ENCODE measurements at places on chromosomes 3 and 15.

DNA sequence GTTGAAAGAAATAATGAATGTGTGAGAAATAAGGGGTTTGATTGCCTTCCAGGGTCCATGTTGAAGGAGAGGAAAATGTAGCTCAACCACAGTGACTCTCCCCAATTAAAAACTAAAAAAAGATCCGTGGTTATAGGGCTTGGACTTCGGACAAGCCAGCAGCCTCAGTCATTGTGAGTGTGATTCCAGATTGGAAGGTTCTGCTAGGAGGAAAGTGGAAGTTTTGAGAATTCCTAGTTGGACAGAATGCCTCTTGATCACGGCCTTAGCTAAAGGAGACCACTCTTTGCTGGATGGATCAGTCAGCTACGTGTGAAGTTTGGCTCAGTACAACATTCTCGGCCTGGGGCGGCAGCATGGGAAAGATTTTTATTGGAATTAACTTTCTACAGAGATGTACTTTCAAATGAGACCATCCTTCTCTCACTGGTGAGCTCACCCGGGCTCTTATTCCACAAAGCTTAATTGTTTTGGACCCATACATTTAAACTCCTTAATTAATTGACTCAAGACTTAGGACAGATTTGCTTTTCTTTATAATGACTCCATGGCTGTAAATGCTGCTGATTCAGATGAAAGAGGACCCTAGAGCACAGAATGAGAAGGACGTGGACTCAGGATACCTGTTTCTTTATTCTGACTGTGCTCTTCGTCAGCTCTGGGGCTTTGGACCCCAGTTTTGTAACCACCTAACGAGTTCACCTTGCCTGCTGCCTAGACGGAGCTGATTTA lies 27.5 kb downstream of the FLNB start:
- DNase-seq: no peak

DNA sequence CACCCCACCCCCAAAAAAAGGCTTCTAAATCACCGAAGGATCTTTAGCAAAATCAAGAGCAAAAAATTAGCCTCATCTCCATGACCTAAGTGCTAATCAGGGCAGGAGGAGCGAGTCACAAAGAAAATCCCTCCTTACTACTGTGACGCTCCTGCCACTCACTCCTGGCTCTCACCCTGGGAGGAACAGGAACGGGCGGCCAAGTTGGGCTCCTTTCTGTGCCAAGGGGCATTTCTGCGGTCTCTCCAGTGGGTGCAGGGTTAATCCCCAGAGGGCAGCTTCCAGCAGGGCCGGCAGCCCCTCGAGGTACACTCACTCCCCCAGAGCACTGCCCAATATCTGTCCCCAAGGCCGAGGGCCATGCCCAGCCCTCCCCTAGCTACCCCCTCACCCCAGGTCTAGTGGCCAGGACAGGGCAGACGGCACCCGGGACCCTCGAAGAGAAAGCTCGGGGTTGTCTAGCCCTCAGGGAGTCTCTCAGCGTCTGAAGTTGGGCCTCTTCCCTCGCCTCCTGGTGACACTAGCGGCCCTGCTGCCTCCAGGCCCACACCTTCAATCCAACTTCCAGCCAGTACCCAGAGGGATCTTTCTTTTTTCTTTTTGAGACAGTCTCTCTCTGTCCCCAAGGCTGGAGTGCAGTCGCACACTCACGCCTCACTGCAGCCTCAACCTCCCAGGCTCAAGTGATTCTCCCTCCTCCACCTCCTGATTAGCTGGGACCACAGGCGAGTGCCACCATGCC lies 706 bp downstream of the CAV3 start:
- no peak for DNase-seq

DNA sequence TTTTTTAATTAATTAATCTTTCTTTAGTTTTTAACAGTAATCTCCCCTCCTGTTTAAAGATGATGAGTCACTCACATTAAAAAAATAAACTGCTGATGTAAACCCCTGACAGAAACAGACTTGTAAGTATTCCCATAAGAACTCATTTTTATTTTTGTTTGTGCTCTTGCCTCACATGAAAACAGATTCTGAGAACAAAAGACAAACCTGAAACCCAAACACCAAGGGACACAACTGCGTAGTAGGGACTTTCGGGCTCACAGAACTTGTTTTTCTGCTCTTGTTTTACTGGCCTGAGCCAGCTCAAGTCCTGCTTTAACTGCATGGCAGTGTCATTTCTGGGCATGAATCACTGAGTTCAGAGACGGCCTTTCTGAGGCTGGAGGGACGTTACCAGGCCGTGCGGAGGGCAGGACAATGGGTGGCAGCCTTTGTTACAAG lies 600.8 kb downstream of the FOXP1 start:
- no peak for DNase-seq

DNA sequence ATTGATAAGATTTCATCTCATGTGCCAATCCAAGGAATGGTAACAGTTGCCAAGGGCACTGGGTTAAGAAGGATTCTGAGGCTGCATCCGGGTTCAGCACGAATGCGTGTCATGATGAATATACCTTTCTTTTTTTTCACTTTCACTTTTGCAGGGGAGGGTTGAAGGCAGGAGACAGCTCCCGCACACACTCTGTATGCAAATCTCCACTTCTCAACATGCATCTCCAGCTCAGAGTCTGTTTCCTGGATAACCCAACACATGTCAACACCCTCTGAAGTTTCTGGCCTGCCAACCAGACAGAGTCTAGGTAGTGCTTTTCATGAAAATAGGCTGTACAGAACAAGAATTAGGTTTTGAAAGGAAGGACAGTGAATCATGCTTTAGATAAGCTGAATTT lies 21.6 kb downstream of the B4GALT4 start:
- DNase-seq: no peak

GRCh38 chr15:76217029-76217881 lies 94.0 kb downstream of the ETFA start:
- no peak for DNase-seq

GRCh38 chr3:191262650-191263049 lies 63.6 kb downstream of the OSTN start:
- DNase-seq: no peak

DNA sequence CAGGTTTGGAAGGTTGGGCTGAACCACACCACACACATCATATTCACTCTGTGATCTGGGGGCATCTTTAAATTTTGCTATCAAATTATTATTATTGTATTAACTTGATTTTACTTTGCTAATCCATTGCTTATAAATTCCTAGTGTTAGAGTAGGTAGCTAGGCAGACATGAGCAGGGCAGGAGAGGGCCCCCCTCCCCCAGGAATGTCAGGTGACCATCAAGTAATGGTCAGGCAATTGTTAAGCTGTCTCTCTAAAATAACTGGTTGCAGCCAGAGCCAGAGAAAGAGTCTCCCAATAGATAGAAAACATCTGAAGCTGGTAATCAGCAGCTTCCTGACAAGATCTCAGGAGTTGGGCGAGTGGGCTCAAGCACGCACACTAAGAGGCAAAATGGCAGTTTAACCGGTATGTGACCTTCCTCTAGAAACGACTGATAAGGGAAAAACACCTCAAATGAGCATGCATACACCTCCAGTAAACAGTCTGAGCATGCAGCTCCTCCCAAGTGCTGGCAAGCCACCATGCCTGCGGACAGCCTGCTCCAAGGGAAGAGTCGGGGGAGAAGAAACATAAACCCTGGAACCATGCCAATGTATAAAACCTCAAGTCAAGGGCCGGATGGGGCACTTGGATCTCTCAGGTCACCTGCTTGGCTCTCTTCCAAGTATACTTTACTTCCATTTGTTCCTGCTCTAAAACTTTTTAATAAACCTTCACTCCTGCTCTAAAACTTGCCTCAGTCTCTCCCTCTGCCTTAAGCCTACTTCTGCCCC lies 3.1 kb upstream of the CXCR6 start:
- DNase-seq: no peak
